Renal cortical epithelial cell (primary cell): ENCODE measurements at places on chromosomes 12 and 14.

DNA sequence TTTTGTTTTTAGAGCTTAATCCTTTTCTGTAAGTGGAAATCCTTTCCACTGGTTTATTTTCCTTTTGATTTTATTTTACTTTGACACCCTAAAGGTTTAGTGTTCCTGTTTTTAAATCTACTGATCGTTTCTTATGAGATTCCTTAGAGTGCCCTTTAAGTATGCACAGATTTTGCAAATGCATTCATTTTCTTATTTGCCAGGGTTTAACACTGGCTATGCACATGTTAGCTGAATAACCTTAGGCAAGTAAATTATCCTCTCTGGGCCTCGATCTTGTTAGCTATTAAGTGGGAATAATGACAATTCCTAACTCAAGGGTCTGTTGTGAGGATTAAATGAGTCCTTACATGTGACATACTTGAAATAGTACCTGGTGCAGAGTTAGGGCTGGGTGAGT is 136.0 kb downstream of the BICD1 start:
- no peak for DNase-seq

- no peak for DNase-seq
These were observed 114.2 kb downstream of the DHRS2 start for GRCh38 chr14:23750357-23750756.

- DNase-seq: peak; percentile 50
These were observed 122.9 kb upstream of the AEBP2 start for GRCh38 chr12:19316425-19316824.

GRCh38 chr12:112848972-112849371 is 57.4 kb downstream of the RPH3A start:
- no peak for DNase-seq

GRCh38 chr12:131085125-131085815 is 131.6 kb downstream of the ADGRD1 start:
- no peak for DNase-seq

DNA sequence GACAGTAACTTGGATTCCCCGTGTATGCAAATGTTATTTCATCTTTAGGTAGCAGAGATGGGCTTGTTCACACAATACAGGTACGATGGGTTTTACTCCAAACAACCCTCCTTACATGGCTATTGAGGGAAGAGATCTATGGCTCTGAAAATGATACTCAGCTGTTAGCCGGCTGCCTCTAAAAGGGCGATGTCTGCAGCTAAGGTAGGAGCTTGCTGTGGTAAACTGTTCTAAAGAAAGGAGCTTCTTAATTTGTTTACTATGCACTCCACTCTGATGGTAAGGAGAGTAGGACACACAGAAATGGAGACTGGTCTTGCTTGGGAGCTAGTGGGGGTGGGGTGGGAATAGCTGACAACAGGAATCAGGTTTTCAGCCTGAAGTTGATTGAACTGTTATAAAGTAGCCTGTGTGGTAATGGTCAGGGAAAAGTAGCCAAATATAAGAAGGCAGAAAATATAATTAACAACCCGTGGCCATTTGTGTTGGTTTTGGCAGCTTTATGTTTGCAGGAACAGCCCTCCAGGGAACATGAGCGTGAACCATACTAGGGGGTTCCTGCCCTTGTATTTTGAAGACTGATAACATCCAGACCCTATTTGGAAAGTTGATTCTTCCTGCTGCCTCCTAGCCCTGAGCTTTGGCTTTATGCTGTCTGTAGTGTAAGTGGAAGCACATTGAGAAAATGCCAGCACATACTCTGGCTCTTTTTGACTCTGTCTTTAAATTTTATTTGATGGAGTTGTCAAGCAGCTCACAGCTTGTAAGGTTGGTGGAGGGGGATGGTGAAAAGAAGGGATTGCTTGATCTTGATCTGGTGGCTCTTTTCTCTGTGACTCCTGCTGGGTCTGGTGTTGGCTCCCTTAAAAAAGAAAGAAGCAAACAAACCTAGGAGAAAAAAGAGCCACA is 929.8 kb downstream of the DIO2 start:
- no peak for DNase-seq

- no peak for DNase-seq
These were observed 110.3 kb downstream of the GCH1 start for GRCh38 chr14:54792288-54792687.

GRCh38 chr12:112198120-112198733 is 72.9 kb downstream of the TRAFD1 start:
- peak; percentile 53 for DNase-seq

GRCh38 chr14:58951143-58951542 is 237.3 kb upstream of the DAAM1 start:
- no peak for DNase-seq

DNA sequence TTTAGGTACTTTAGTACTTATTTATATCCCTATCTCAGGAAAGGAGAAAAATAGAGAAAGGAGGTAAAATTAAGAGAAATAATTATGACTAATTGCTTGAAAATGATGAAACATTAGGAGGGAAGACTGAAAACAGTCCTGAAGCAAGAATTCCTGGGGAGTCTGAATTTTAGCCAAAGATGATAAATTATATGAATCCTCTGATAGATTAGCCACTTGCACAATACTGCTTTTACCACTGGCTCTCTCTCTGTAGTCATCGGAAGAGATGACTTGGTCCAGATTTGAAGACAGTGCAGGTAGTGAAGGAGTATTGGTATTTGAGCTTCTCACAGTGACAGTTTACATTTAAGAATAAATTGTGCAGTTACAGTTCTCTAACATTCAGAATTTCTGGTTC is 83.8 kb upstream of the CLEC14A start:
- DNase-seq: no peak

DNA sequence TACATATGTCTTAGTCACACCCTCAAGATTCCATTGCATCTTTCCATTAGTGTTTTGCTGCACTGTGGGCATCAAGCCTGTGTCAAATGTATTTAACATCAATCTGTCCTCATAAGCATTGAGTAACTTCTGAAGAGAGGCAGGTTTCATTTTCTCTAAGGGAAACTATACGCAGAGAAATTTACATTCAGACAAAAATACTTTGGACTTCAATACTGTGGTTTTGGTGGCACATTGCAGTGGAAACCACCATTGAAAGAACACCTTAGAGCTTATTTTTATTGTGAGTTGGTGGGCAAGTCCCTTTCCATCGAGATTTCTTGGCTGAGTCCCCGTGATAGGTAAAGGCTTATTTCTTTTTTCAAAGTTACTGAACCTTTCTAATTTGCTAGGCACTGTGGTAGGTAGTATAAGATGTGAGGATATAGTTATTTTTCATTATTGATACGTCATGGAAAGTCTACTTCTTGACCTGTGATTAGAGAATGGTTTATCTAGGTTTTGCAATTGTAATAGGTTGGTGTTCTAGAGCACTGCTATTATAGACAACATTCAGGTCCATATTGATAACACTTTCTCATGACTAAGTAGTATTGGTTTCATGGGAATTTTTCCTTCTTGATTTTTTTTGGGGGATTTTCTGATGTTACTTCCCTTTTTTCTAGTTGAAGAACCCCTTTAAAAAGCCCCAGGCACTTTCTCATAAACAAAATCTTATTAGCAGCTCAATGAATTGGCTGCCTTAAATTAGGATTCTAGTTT is 81.9 kb downstream of the CFAP54 start:
- no peak for DNase-seq

GRCh38 chr14:93936245-93936644 is 9.1 kb downstream of the FAM181A start:
- DNase-seq: peak; percentile 19

DNA sequence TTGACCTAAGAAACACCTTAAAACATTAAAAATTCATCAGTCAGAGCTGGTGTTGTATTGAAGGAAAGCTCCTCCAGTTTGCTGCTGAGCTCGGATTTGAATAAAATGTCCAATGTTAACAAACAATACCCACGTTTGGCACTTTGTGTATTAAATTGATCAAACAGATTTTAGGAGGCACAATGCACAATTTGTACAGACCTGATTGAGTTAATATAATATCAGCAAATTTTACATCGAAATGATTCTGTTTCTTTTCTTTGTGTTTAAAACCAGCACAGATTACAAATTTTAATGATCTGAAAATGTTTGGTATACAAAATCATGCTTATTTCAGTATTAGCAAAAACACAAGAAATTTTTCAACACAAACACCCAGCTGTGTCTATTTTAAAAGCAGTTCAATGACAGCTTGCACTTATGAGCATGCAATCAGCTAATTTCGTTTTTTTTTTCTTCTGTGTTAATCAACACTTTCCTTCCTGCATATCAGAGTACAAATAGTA is 2.8 kb upstream of the FOXG1 start:
- DNase-seq: no peak

- DNase-seq: no peak
These were observed 2.3 kb downstream of the KDM2B start for GRCh38 chr12:121578230-121579189.

- DNase-seq: no peak
These were observed 69.9 kb upstream of the PSMA6 start for GRCh38 chr14:35222324-35222723.
